Activated CD8-positive, alpha-beta memory T cell treated with anti-CD3 and anti-CD28 coated beads for 4 hours (primary cell): ENCODE measurements at places on chromosomes 3 and 15.

- no peak for DNase-seq
Observed at GRCh38 chr15:92035961-92036360, 182.5 kb downstream of the SLCO3A1 start.

- DNase-seq: no peak
Observed at GRCh38 chr3:39290255-39290654, 10.4 kb upstream of the CX3CR1 start.

DNA sequence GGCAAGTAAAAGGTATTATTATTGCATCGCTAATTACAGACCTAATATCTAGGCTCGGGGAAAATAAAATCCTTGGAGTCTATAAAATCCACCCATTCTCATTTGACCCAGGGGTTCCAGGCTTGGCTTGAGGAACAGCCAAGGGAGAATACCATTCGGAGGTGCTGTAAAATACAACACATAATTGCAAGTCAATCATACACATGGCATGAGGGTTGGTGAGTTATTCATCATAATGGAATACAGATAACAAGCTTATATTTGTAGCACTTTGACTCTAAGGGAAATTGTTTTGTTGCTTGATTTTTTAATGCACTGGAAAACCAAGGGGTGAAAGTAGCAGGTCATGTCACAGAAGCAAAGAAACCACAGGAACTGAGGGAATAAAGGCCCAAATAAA, 16.8 kb upstream of the DIS3L start:
- DNase-seq: no peak

DNA sequence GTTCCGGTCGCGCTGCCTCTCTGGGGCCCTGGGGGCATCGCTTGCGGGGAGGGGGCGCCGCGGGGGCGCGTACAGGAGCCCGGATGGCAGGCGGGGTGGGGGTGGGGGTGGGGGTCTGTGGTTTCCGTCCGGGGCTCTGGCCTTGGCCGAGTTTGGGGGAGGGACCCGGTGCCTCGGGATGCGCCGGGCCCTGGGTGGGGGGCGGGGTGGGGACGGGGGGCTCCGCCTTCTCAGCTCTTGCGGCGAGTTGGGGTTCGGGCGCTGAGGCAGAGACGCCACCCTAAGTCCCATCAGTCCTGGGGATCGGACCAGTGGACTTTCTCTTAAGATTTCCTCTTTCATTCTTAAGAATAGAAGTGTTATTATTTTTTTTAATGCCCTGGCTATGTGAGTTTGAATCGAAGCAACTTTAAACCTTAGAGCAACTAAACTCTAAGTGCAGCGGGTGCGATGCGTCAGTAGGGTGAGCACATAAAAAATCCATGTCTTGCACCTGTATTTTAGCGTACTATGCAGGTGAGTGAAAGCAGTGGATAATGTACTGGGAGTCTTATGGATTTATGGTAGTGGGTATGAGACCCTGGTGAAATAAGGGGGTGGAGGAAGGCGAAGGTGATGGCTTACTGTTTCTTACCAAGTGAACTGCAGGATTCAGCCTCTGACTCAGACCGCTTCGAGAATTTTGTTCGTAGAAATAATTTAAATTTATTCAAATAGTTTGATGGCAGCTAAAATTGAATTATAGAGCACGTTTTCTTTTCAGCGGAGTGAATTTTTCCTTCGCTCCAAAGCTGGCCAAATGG, 762 bp downstream of the CTNNB1 start:
- peak; percentile 14 for DNase-seq

DNA sequence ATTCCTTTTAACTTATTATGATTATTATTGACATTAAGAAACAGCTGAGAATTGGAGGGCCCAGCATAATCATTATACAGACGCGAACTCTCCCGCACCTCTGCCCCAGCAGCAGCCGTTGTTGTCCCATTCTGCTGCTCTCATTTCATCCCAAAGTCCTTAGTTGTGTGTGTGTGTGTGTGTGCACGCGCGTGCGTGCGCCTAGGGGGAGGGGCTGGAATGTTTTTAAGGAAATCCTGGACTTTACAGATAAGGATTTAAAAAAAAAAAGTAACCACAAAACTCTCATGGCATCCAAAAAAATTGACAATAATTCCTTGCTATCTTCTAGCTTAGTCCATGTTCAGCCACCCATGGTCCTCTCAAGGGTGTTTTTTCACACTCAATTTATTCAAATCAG, 134.2 kb downstream of the WNT7A start:
- DNase-seq: no peak

DNA sequence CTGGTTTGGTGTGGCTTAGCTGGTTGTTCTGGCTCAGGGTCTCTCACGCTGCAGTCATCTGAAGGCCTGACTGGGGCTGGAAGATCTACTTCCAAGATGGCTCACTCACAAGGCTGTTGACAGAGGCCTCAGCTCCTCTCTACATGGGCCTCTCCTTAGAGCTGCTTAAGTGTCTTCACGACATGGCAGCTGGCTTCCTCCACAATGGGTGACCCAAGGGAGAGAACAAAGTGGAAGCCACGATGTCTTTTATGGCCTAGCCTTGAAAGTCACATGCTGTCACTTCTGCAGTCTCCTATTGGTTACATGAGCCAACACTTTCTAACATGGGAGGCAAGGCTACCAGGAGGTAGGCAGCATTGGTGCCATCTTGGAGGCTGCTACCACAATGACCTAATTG, 13.4 kb upstream of the PDE8A start:
- no peak for DNase-seq

GRCh38 chr15:88046576-88047129, 209.9 kb downstream of the NTRK3 start:
- DNase-seq: no peak

GRCh38 chr3:143120716-143121240, 1.2 kb downstream of the CHST2 start:
- no peak for DNase-seq

DNA sequence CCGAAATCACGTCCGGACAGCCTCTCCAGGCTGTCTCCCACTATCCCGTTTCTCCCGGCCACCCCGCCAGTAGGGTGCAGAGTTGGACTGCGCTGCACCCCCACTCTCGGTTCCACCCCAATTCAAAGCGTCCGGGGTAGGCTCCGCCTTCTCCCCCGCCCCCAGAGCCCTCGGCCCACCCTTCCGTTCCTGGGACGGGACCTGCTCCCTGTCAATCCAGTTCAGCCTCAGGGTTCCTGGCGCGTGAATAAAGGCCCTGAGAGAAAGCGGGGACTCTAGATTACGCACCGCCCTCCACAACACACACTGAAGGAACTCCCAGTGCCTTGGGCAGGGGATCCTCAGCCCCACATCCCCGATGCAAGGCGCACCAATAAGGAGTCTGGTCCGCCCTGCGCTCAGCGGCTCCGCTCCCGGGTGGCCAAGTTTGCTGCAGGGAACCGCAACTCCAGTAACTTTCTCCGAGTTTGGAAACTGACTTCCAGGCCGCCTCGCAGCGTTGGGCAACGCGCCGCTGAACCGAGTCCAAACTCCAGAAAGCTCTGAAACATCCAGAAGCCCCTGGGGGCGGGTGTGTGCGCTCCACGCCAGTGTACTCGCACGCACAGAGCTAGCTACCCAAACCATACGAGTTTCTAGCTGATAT, 1.9 kb downstream of the ADAMTS9 start:
- no peak for DNase-seq

DNA sequence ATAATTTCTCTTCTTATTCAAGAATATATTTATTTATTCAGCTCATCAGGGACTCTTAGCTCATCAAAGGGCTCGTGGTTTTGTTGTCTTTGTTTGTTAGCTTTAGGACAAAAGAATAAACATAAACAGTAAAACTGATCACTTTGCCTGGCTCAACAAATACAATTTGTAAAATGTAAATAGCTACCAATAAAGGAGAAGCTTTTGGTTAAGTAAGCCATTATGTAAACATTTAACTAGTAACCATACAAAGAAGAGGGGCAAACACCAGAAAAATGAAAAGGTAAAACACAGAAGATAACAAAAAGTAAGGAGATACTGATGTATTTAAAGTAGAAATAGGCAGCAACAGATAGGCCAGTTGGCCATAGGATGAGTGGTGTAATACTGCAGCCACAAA, 761.7 kb downstream of the ROBO1 start:
- no peak for DNase-seq

DNA sequence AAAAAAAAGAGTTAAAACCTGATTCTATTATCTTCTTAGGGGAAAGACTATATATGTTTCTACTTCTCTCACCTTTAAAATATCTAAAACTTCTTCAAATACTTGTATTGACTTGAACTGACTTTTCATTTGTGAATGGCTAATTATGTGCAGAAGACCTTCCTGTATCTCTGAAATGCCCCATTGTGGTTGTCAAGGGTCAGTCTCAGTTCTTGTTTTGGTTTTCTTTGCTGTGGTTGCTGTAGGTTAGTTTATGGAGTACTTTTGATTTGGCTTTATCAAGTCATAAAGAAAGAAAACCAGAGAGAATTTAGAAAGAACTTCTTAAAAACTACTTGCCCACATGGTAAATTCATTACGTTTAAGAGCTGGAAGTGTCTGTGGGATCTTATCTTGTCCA, 345.3 kb upstream of the POU1F1 start:
- no peak for DNase-seq

DNA sequence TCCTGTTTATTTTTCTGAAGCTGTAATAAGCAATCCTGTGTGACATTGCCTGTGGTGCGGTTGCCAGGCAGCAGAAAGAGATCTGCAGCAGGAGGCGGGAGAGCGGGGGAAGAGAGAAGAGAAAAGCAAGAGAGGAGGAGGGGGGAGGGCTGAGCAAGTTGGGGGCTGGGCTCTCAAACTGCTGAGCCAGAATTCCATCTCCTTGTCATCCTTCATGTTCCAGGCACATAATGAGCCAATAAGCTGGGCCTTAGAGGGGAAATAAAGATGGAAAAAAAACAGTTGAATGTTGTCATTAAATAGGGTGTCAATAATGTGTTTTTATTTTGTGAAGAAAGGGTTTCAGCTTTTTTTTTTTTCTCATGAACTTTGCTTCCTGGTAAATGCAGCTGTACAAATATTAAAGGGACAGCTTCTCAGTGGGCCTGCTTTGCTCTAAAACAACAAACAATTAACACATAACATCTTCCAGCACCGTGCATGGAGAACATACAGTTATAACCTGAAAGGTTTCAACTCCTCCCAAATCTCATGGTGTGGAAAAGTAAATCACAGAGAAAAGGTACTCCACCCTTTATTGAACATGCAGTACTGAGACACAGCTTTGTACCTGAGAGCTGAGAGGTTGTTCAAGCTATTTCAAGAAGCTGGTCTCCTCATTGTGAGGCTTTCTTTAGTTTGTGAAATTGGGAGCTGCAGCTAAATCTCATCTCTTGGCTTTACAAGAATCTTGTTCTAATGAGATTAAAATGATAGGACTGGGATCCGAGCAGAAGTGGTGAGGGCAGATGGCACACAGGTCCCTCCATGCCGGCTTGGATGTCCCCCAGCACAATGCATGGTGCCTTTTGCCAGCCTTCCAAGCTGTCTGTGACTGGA, 451.1 kb upstream of the KCNMB2 start:
- DNase-seq: no peak

DNA sequence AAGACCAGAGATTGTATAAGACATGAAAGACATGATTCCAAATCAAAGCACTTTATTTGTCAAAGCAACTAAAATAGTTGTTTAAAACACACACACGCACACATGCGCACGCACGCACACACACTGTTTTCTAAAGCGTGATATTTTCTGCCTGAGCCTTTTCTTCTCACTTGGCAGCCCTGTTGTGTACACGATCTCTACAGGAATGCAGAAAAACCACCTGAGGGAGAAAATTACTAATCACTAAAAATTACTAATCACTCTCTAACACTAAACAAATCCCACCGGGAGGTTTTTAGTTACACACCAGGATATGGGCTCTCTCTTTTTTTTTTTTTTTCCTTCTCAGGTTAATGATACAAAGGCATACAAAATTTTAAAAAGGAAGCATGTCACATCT, 160.1 kb upstream of the ATP11B start:
- no peak for DNase-seq

GRCh38 chr3:51357856-51358255, 27.2 kb upstream of the MANF start:
- DNase-seq: no peak

- no peak for DNase-seq
Observed at GRCh38 chr3:44984335-44984734, 8.3 kb downstream of the EXOSC7 start.

- no peak for DNase-seq
Observed at GRCh38 chr15:74656935-74657535, 38.8 kb downstream of the EDC3 start.

GRCh38 chr3:20573175-20573574, 387.2 kb upstream of the SGO1 start:
- no peak for DNase-seq

GRCh38 chr15:40322531-40323238, 807 bp upstream of the INAFM2 start:
- no peak for DNase-seq

- DNase-seq: no peak
Observed at GRCh38 chr15:50996641-50997040, 88.2 kb downstream of the AP4E1 start.

- no peak for DNase-seq
Observed at GRCh38 chr3:21188459-21188858, 562.6 kb downstream of the ZNF385D start.

DNA sequence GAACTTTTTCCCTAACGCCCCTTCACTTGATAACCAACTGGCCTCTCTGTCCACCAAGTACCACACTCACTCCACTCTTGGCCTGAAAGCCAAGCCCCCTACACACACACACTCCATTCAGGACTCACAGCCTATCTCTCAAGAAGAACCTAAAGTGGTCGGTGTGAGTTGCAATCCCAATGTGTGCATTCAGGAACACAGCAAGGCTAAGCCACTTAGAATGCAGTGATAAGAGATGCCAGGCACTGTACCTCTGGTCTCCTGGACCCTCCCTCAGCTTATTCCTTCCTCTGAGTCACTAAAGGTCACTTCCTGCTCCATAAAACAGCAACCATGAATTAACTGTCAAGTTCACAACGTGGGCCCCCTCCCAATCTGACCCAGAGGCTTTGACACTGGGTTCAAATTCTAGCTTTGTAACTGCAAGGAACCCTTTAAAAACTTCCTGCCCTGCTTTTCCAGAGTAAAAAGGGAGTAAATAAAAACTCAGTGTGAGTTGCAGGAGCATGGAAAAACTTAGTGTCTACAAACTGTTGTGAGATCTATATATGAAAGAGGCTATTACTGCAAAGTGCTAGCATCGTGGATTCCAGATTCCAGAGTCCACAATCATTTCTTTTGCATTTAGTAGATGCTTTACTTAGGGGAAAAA, 17.6 kb upstream of the KCNMB3 start:
- DNase-seq: no peak

- no peak for DNase-seq
Observed at GRCh38 chr3:98650971-98651779, 57.8 kb upstream of the CPOX start.

- no peak for DNase-seq
Observed at GRCh38 chr3:144109944-144110343, 138.3 kb downstream of the DIPK2A start.

DNA sequence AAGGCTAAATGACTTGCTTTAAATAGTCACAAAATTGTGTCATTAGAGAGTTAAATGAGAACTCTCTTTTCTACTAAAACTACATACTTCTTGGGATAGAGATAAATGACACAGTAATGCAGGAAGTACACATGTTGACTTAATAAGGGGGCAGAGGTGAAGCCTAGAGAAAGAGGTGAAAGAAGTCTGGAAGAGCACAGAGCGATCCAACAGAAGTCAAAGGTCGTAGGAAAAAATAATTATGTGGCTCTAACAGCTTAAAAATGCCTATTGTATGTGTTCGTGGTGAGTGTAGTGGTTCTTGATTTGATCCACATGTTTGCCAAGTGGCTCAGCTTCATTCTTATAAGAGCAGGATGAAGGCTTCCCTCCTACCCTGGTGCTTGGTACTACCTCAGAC, 61.7 kb downstream of the TMEM212 start:
- no peak for DNase-seq
